ENCODE measurements at places on chromosomes 6 and 20.
A peak's percentile ranks its signal among the peaks of the same experiment; 100 is the strongest.

- DNase-seq = no peak
These were observed 231.0 kb downstream of the HIVEP2 start for GRCh38 chr6:142713959-142714358.

GRCh38 chr6:42336431-42336830 is 115.3 kb downstream of the TRERF1 start:
- DNase-seq = no peak

- DNase-seq = no peak
These were observed 2.2 kb downstream of the NT5DC1 start for GRCh38 chr6:116102873-116103272.

DNA sequence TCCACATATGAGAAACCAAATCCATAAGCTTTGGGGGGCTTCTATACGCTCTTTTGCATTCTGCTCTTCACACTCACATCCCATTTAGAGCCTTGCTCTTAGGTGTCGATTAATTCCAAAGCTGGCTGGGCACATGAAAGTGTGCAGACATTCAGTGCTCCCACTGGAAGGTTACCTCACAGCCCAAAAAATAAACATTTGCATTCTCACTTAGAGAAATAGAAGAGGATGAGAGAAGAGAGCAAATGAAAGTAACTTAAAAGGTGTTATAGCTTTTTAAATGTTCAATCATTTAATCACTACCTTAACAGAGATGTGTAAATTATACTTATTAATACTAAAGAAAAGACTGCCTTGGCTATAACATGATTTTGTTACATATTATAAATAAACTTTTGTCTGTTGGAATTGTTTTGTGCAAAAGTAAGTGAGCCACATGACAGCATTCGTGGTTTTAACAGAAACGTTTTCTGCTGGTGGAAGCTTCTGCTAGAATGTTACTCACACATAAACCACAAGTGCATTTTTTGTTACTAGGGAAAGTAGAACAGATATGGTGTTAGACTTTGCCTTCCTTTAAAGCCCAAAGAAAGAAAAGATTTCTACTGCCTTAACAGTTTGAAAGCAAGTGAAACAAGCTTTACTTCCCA is 116.7 kb downstream of the SIM1 start:
- no peak for DNase-seq

GRCh38 chr6:10720265-10720959 is 2.5 kb upstream of the TMEM14C start:
- DNase-seq = peak; percentile 36

DNA sequence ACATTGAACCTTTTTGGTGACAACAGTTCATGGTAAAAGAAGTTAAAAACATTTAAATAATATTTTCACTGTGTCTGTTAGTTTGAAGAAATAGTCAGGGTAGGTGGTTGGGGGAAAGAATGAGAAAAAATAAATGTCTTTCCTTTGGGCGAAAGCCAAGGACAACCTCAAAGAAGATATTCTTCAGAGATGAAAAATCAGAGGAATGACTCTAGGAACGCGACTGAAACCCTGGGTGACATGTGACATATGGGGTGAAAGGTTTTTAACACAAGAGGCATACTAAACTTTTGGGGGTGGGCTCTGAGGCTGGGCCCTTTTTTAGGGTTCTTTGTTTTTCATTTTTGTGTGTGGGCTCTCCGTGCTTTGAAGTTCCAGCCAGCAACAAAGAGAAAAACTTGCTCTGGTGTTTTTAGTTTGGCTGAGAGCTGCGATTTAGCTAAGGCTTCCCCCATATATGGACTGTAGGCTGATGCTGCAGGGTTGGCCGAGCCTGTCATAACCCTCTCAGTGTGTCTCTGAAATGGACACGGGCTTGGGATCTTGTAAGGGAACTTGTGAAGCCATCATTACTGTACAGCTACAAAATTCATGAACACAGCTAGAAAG is 610.1 kb upstream of the ARID1B start:
- peak; percentile 28 for DNase-seq

GRCh38 chr6:125832391-125833117 is 41.8 kb downstream of the NCOA7 start:
- no peak for DNase-seq

DNA sequence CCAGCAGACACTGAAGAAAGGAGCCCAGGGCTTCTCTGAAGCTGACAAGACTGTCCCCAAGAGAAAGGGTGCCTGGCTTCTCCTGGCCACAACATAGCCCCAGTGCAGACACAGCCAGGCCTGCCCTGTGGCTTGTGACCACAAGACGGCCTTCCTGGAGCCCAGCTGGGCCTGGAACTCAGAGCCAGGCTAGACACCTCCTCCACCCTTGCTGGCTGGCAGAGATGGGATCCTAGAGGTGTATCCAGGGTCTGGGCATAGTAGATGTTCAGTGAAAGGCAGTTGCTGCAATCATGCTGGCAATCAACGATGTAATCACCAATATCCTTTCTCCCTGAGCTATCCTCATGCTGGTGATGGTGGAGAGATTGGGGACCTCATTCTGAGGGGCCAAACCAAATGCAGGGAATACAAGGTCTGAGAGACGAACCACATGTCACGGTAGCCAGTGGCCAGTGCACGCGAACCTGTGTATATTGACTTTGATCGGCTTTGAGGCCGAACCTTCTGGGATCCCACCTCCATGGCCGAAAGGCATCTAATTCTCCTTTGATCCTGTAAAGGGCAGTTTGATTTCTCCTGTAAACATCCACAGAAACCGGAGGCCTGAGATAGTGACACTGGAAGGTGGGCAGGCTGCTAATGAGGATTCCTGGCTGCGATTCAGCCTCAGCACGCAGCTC is 115.2 kb downstream of the PSMB1 start:
- no peak for DNase-seq

- DNase-seq = no peak
These were observed 28.1 kb downstream of the ARHGAP18 start for GRCh38 chr6:129681913-129682205.

DNA sequence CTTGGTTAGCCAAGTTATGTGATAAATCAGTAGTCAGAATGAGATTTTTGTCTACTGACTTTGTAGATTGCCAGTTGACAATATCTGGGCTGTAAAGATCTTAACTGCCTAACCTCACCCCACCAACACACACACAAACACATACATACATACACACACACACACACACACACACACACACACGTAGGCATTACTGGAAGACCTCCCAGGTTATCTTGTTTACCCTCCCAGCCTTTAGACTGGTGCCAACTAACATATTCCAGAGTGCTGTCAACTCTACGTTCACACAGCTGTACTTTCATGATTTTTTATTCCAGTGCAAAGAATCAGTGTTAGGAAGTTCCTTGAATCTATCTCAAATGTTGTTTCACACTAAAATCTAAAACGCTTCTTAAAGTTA is 38.9 kb downstream of the BMP5 start:
- no peak for DNase-seq

GRCh38 chr20:24769878-24770627 is 179.0 kb upstream of the CST7 start:
- DNase-seq = no peak

DNA sequence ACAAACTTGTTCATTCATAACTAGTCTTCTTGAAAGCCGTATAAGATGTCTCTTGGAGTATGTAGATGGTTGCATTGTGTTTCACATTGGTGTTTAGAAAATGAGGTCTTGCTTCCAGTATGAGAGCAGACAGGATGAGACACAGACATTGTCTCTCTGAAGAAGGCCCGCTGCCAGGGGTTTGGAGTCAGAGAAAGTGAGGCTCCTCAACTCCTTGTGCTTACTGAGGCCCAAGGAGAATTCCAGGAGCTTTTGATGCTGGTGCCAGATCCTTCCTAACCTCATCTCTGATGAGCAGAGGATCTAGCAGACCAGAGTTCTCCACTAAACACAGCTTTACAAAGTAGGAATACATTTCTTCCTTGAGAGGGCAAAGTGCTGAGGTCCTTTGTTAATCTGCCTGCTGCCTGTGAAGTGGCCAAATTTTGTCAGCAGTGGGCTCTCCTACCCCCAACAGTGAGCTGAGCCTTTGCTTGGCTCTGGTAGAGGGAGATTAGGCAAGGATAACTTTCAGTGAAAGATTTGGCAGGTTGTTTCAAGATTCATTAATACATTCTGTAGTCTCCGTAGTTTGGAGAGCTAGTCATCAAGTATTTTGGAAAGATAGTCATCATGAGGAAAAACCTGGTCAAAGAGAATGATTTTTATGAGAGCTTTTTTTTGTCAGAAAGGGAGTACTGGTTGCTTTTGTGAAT is 9.7 kb downstream of the MAPRE1 start:
- DNase-seq = no peak

DNA sequence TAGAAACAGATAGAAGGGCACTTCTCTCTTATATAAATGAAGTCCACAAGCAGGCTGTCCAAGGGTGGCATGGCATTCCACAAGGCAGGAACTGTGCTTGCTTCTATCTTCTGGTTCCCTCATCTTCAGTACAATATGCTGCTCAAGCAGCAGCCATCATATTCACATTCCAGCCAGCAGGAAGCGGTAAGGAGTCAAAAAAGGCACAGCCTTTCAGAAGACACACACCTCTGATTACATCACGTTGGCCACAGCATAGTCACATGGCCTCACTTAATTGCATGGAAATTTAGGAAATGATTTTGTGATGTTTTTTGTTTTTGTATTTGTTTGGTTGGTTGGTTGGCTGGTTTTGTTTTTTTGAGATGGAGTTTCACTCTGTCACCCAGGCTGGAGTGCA is 19.0 kb downstream of the REM1 start:
- no peak for DNase-seq

DNA sequence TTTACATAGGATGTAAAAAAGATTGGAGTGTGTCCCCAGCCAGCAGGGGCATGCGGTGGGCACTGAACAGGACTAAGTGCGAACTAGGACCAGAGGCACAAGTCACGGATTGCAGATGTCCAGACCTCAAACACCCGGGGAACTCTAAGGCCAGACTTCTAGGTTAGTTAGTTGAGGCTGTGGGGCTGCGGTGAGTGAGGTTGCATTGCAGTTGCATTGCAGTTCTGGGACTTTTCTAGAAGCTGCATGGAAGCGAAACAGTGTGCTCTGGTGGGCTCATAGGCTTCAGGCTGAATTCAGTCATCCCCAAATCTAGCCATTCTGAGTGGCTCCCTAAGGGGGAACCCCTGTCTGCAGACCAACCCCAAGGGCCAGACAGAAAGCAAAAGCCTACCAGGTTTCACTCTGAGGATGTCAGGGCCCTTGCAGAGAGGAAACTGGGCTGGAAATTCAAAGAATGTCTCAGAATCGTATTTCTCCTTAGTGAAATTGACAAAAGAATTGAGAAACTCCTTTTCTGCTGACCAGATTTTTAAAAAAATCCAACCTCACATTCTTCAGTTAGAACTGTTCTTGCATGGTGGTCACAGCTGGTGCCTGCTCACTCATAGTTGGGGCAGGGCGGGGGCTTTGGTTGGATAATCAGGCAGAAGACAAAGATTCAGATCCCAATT is 182.8 kb downstream of the ZDHHC14 start:
- no peak for DNase-seq

DNA sequence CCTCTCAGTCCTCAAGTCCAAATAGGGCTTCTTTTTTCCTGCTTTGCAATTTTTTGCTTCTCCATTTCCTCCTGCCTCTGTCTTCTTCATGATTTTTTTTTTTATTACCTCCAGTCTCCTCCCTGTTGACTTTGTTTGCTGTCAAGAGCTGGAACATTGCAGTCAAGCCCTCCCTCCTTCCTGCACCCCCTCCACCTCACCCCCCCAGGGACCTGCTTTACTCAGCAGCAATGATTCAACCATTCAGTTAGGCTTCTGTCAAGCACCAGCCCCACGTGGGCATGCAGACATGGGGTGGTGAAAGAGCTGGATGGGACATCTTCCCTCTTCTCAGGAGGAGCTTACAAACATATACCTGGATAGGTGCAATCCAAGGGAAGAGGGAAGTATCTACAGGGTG is 142.4 kb downstream of the LRFN2 start:
- no peak for DNase-seq

DNA sequence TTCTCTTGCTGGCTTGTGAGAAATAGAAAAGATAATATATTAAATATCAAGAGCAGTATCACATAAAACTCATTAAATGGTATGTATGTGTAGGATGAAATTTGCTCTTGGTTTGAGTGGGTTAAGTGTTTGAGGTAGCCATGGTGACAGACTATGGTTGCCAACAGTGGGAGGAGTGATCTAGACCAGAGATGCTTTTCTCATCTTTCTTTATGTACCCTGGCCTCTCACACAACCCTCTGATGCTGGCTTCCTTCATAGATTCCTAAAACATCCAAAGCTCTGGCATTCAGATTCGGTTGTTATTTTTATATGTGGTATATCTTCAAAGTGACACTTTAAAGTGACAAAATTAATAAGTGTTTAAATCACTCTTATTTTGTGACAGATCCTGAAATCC is 9.0 kb upstream of the MLIP start:
- no peak for DNase-seq

GRCh38 chr20:41664584-41664983 is 46.4 kb upstream of the CHD6 start:
- no peak for DNase-seq

DNA sequence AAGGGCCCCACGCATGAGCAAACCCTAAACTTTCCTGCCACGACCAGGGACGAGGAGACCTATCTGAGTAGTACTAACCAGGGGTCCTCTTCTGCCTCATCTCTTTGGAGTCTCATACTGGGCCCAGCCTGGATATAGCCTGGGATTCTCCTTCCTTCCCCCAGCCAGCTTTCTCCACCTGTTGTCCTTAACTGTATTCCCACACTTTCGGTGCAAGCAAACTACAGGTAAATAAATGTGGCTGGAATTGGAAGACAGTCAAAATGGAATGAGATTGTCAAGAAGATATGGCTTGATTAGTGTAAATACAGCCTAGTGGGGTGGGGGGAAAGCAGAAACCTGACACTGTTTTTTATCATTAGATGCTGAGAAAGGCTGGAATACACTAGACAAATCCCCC is 23.5 kb upstream of the LY86 start:
- no peak for DNase-seq

DNA sequence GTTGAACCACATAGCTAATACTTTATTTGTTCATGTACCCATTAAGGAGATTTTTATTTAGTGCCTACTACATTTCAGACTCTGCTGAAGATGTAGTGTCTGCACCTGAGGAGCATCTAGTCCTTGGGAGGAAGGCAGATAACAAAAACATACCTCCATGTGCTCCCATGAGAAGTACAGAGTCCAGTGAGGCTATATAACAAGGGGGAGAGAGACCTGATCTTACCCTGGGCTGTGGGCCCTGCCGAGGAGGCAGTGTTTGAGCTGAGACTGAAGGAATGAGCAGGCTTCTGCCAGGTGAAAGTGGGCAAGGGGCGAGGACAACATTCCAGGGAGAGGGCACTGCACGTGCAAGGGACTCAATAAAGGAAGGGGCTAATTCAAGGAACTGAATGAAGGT is 12.1 kb downstream of the MANBAL start:
- no peak for DNase-seq

- DNase-seq = no peak
These were observed 21.8 kb downstream of the CTCFL start for GRCh38 chr20:57503035-57503658.

- DNase-seq = no peak
These were observed 40.6 kb downstream of the LYRM2 start for GRCh38 chr6:89597988-89598387.
